ENCODE measurements at places on chromosomes 16 and 17. TPM values are rescaled to one million over a fixed set of nuclear protein-coding genes. Genes with fewer than 3 reads are reported as not detected.
A peak's percentile ranks its signal among the peaks of the same experiment; 100 is the strongest.

GRCh38 chr16:75537776-75538175, 1.9 kb upstream of the CHST5 start:
- no peak overlapping the region for H3K4me3 ChIP-seq
- DNase-seq, result no peak
- H3K27me3 ChIP-seq, result no peaks in the 10 kb centered on the region
- no peaks in the 10 kb centered on the region for H3K4me1 ChIP-seq

EVI2A gene
- 0.89 TPM for total RNA-seq

SDK2 gene
- total RNA-seq, result not detected

DNA sequence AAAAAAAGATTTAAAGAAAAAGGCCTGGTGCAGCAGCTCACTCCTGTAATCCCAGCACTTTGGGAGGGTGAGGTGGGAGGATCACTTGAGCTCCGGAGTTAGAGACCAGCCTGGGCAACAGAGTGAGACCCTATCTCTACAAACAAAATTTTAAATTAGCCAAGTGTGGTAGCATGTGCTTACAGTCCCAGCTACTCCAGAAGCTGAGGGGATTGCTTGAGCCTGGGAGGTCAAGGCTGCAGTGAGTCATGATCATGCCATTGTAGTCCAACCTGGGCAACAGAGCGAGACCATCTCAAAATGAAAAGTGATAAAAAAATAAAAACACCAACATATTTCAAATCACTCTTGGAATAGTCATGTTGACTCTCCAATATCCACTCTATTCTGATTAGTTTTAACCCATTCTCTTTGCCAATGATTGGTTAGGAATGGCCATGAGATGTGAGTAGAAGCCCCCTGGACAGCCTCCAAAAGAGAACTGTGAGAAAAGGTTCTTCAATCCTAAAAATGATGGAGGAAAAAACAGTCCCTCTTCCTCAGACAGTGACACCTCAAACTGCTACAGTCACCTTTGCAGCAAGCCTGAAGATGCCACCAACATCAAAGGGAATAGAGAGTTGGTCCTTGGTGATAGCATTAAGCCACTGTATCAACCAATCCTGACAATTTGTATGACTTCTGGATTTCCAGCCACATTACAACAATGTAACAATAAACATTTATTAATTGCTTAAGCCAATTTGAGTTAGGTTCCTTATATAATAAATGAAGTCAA, 2.9 kb upstream of the KANSL1 start:
- no peaks in the 10 kb centered on the region for H3K36me3 ChIP-seq
- no peak overlapping the region for H3K4me3 ChIP-seq
- peaks cover 29% of the 10 kb centered on the region for H3K4me1 ChIP-seq
- no peaks in the 10 kb centered on the region for H3K27me3 ChIP-seq
- DNase-seq, result no peak
- no peak overlapping the region for H3K27ac ChIP-seq

DNA sequence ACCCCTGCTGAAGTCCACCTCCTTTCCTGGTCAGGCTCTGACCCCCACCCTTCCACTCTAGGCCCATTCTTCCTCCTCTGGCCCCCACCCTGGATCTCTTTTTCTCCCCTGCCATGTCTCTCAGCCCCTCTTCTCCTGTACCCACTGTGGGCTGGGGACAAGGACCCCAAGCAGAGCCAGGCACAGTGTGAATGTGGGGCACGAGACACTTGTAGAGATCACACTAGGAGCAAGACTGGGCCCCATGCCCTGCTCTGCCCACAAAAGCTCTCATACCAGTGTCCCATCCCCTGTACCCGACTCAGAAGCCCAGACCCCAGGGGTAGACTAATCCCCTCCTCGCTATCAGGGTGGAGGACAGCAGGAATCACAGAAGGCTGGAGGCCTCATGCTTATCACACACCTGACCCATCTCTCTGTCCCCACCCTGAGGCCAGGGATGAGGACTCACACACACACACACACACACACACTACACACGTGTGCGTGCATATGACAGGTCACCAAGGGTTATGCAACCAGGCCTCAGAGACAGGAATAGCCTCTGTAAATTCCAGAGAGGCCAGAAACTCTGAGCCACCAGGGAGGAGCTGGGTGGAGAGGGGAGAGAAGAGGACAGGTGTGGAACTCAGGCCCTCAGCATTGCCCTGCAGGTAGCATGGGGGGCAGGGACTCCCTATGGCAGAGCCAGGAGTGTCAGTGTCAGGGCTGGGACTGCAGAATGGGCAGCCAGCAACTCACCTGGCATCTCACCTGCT, 21.1 kb downstream of the ARHGAP27 start:
- no peaks in the 10 kb centered on the region for H3K36me3 ChIP-seq
- H3K4me1 ChIP-seq, result no peaks in the 10 kb centered on the region
- no peak overlapping the region for H3K27ac ChIP-seq
- no peak for DNase-seq

DNA sequence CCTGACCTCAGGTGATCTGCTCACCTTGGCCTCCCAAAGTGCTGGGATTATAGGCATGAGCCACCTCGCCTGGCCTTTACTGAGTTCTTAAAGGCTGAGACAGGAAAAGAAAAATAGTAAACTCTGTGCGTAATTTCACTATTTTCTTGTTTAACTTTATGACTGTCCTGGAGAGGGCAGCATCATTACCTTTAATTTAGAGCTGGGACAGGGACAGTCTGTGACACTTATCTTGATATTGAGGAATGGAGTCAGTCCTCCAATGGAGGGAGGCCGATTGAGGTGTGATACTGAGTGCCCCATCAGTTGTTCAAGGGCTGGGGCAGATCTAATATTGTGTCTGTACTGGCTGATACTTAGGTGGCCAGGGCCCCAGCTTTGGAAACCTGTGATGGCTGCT, 21.5 kb upstream of the SPN start:
- no peaks in the 10 kb centered on the region for H3K4me1 ChIP-seq
- no peak overlapping the region for H3K4me3 ChIP-seq
- no peaks in the 10 kb centered on the region for H3K36me3 ChIP-seq

DNA sequence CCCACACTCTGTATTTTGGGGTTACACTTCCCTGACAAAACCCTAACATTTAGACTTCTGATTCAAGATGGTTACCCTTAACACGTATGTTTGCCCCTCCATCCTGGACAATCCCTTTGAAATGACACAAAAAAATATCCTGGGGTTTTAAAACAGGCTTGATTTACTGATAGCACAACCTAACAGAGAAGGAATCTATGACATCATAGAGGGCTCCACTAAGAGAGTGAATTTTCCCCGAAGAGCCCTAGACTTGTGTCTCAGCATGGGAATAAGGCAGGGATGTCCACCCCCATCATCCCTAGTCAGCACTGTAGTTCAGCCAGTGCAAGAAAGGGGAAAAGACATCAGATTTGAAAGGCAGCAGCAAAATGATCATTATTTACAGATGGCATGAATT, 15.8 kb upstream of the SRCIN1 start:
- H3K27ac ChIP-seq, result no peak overlapping the region
- H3K27me3 ChIP-seq, result peaks cover 39% of the 10 kb centered on the region
- H3K4me3 ChIP-seq, result no peak overlapping the region

- no peaks in the 10 kb centered on the region for H3K27me3 ChIP-seq
- peak overlapping the region; percentile 88 for H3K4me3 ChIP-seq
- peaks cover 22% of the 10 kb centered on the region for H3K4me1 ChIP-seq
Measured at GRCh38 chr17:76266244-76266938, 1.2 kb downstream of the UBALD2 start.

DNA sequence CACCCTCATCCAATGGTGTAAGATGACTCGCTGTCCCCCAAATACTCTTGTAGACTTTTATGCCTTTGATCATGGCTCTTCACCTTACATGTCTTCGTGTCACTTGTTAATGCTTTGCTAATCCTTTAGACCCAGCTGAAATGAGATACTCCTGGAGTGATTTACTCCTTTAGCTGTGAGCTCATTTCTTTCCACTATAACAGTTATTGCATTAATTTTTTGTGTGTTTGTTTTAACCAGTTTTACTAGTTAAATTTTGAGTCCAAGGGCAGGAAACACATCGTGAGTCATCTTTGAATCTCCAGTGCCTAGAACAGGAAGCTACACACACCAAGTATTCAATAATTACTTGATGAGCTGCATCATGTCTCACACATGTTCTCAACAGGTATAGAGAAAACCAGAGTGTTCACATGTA, 6.5 kb upstream of the CTCF start:
- H3K36me3 ChIP-seq, result no peaks in the 10 kb centered on the region
- H3K27me3 ChIP-seq, result no peaks in the 10 kb centered on the region
- peak; percentile 74 for DNase-seq
- no peak overlapping the region for H3K4me3 ChIP-seq
- H3K27ac ChIP-seq, result peak overlapping the region; percentile 32
- H3K4me1 ChIP-seq, result peaks cover 12% of the 10 kb centered on the region

DNA sequence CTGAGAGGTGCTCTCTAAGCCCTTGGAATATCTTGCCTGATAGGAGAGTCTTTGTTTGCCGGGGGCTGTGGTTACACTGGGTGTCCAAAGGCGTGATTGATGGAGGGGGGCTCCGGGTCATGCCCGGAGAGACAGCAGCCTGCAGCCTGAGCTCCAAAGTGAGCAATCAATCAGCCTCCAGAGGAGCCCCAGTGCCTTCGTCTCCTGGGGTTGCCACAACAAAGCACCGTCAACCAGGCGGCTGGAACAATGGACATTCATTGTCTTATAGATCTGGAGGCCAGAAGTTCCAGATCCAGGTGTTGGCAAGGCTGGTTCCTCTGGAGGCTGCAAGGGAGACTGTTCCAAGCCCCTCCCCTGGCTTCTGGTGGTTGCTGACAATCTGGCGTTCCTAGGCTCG, 24.0 kb upstream of the GINS2 start:
- no peaks in the 10 kb centered on the region for H3K27me3 ChIP-seq
- H3K4me1 ChIP-seq, result no peaks in the 10 kb centered on the region
- no peak for DNase-seq
- H3K27ac ChIP-seq, result no peak overlapping the region

DNA sequence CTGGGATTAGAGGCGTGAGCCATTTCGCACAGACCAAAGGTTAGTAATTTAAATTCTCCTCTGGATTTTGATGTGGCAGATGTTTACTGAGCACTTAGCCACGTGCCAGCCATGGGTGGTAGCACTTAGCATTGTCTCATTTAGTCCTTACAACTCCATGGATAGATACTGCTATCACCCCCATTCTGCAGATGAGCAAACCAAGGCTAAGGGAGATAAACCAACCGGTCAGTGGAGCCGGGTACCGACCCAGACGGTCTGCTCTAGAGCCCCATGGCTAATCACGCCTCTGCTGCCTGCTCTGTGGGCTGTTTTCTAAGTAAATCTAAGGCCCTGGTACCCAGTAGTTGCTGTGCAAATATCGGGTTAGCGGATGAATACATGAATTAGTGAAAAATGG, 12.6 kb upstream of the ADGRG1 start:
- H3K4me3 ChIP-seq, result no peak overlapping the region
- H3K27ac ChIP-seq, result no peak overlapping the region
- no peak for DNase-seq
- no peaks in the 10 kb centered on the region for H3K27me3 ChIP-seq

DNA sequence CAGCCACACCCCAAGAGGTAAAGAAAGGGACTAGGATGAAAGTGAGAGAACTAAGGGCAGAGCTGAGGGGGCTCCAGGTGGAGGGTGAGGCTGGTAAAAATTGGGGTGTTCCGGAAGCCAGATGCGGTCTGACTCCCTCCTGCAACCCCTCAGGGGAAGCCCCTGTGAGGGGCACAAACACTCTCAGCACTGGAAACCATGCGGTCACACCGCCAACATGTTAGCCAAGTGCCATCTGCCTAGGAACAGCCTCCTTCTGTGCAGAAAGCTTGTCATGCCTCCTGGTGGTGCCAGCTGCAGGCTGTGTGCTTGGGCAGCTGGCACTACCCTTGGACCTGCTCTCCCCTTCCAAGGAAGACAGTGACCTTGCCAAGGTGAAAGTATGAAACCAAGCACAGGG, 83.5 kb upstream of the RPL38 start:
- H3K4me1 ChIP-seq, result no peaks in the 10 kb centered on the region
- H3K4me3 ChIP-seq, result no peak overlapping the region
- DNase-seq, result no peak
- peaks cover 22% of the 10 kb centered on the region for H3K27me3 ChIP-seq
- H3K27ac ChIP-seq, result no peak overlapping the region

- H3K27ac ChIP-seq, result no peak overlapping the region
- peaks cover 24% of the 10 kb centered on the region for H3K36me3 ChIP-seq
- DNase-seq, result peak; percentile 33
- no peaks in the 10 kb centered on the region for H3K4me1 ChIP-seq
- no peaks in the 10 kb centered on the region for H3K27me3 ChIP-seq
- no peak overlapping the region for H3K4me3 ChIP-seq
Measured at GRCh38 chr17:50967795-50968194, 101.6 kb upstream of the TOB1 start.

DNA sequence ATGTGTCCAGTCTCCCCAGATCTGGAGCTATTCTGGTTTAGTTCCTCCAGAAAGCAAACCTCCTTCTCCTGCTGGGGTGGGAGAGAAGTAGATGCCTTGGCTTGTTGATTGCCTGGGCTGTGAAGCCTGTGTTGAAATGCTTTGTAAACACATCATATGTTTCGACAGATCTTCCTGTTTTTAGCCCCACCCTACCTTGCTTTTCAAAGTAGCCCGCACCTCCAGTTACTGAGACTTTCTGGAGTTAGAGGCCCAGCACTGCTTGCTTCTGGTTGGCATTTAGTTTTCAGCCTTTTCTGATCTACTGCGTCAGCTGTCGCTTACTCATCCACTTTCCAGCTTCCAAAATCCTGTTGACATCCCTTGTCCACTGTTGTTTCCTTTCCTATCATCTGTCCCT, 17.9 kb upstream of the NDEL1 start:
- DNase-seq, result no peak
- H3K27me3 ChIP-seq, result no peaks in the 10 kb centered on the region
- H3K4me1 ChIP-seq, result peaks cover 11% of the 10 kb centered on the region
- no peak overlapping the region for H3K4me3 ChIP-seq

- H3K27ac ChIP-seq, result no peak overlapping the region
- H3K27me3 ChIP-seq, result no peaks in the 10 kb centered on the region
- no peaks in the 10 kb centered on the region for H3K4me1 ChIP-seq
- H3K36me3 ChIP-seq, result no peaks in the 10 kb centered on the region
Measured at GRCh38 chr16:78242239-78242630, 142.8 kb downstream of the WWOX start.

TVP23A gene
- total RNA-seq, result not detected

DNA sequence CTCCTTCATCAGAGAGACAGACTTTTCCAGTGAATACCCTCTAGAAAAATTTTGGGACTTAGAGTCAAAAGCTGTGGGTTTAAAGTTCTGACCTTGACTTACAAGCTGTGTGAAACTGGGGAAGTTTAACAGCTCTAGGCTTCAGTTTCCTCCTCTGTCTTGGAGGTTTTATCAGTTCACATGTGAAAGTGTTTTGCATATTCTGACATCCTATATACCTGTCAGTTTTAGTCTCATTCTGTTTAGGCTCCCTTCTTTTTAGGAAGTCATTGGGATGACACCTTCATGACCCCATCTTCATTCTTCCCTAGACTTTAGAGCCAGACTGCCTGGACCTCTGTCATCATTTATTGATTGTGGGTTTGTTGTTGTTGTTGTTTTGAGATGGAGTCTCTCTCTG, 44.4 kb downstream of the YPEL2 start:
- H3K36me3 ChIP-seq, result no peaks in the 10 kb centered on the region
- 0 out of 2 replicates have a peak overlapping the region, but pooled peaks have one; percentile 10 for H3K27ac ChIP-seq
- H3K4me3 ChIP-seq, result no peak overlapping the region
- H3K4me1 ChIP-seq, result peaks cover 85% of the 10 kb centered on the region
- H3K27me3 ChIP-seq, result no peaks in the 10 kb centered on the region

PTRH2 gene
- total RNA-seq, result 18.2 TPM

All from GM23248 (cell line).